ENCODE measurements at places on chromosomes 1 and 21.

DNA sequence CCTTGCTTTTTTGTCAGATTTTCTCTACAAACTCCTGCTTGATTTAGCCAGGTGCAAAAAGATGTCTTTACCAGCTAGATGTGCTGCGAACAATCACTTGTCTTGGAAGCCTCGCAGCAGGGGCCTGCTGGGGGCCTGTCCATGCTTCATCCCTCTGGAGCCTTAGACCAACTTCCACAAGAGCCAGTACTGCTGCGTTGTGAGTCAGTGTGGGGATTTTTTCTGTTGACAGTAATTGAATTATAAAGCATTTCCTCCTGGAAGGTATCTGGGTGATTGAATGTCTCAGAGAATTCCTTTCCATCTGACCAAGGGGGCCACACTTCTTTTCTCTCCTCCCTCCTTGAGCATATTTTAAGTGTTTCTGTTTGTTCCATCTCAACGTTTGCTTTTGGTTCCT is 40.4 kb upstream of the LDLRAP1 start:
- peaks cover 16% of the 10 kb centered on the region for H3K4me1 ChIP-seq
- H3K4me3 ChIP-seq = no peak overlapping the region
- H3K27me3 ChIP-seq = peaks cover 7% of the 10 kb centered on the region
- no peak for DNase-seq
- no peak overlapping the region for H3K27ac ChIP-seq
- H3K36me3 ChIP-seq = peaks cover 39% of the 10 kb centered on the region

- H3K36me3 ChIP-seq = no peaks in the 10 kb centered on the region
- no peak overlapping the region for H3K27ac ChIP-seq
- H3K27me3 ChIP-seq = no peaks in the 10 kb centered on the region
- DNase-seq = no peak
Observed at GRCh38 chr1:237913345-237913744, 22.6 kb upstream of the ZP4 start.

- H3K36me3 ChIP-seq = no peaks in the 10 kb centered on the region
- H3K4me3 ChIP-seq = no peak overlapping the region
- H3K27me3 ChIP-seq = peaks cover 6% of the 10 kb centered on the region
Observed at GRCh38 chr1:61313906-61314422, 231.6 kb downstream of the NFIA start.

DNA sequence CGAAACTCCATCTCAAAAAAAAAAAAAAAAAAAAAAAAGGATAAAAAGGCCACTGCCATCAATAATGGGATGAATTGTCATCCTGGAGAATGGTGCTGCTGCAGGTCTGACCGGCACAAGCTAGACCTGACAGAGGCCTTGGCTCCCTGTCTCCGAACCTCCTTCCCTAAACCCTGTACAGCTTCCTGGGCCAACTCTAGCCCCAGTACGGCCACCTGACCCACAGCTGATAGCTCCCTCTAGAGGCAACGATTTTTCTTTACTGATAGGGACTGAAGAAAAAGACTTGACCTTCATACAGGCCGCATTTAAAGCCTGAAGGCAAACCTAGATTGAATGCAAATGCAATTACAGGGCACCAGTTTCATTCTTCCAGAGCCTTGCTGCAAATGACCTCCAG is 30.7 kb downstream of the NOL9 start:
- peaks cover 28% of the 10 kb centered on the region for H3K36me3 ChIP-seq
- DNase-seq = no peak
- peaks cover 4% of the 10 kb centered on the region for H3K4me1 ChIP-seq
- no peaks in the 10 kb centered on the region for H3K27me3 ChIP-seq

DNA sequence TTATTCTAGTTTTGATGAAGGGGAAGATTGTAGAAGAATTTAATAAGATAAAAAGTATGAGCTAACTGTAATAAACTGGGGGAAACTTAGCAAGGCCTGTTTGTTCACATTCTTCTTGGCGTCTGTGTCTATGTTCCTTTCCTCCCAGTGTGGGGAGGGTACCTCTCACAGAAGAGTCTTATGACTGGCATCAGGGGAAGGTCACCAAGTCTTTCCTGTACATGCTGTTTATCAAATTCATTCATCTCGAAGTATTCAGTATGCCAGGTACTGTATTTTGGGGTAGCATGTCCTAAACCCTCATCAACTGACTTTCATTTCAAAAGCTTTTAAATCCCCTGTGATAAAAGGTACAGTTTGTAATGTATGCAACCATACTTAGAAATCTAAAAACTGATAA is 78.4 kb downstream of the HS2ST1 start:
- no peak overlapping the region for H3K4me3 ChIP-seq
- DNase-seq = no peak
- peaks cover 5% of the 10 kb centered on the region for H3K36me3 ChIP-seq
- no peak overlapping the region for H3K27ac ChIP-seq

GRCh38 chr1:36880155-36881067 is 153.9 kb downstream of the GRIK3 start:
- peaks cover 18% of the 10 kb centered on the region for H3K27me3 ChIP-seq
- no peak for DNase-seq
- no peaks in the 10 kb centered on the region for H3K4me1 ChIP-seq
- H3K4me3 ChIP-seq = no peak overlapping the region

GRCh38 chr1:15231714-15232201 is 15.3 kb upstream of the FHAD1 start:
- H3K4me1 ChIP-seq = peaks cover 4% of the 10 kb centered on the region
- H3K27ac ChIP-seq = no peak overlapping the region
- peaks cover 20% of the 10 kb centered on the region for H3K27me3 ChIP-seq
- no peak for DNase-seq
- H3K36me3 ChIP-seq = no peaks in the 10 kb centered on the region

- no peaks in the 10 kb centered on the region for H3K27me3 ChIP-seq
- peaks cover 9% of the 10 kb centered on the region for H3K36me3 ChIP-seq
- DNase-seq = no peak
- peaks cover 36% of the 10 kb centered on the region for H3K4me1 ChIP-seq
- H3K27ac ChIP-seq = no peak overlapping the region
- no peak overlapping the region for H3K4me3 ChIP-seq
Observed at GRCh38 chr1:32274646-32275340, 17.1 kb upstream of the HDAC1 start.

DNA sequence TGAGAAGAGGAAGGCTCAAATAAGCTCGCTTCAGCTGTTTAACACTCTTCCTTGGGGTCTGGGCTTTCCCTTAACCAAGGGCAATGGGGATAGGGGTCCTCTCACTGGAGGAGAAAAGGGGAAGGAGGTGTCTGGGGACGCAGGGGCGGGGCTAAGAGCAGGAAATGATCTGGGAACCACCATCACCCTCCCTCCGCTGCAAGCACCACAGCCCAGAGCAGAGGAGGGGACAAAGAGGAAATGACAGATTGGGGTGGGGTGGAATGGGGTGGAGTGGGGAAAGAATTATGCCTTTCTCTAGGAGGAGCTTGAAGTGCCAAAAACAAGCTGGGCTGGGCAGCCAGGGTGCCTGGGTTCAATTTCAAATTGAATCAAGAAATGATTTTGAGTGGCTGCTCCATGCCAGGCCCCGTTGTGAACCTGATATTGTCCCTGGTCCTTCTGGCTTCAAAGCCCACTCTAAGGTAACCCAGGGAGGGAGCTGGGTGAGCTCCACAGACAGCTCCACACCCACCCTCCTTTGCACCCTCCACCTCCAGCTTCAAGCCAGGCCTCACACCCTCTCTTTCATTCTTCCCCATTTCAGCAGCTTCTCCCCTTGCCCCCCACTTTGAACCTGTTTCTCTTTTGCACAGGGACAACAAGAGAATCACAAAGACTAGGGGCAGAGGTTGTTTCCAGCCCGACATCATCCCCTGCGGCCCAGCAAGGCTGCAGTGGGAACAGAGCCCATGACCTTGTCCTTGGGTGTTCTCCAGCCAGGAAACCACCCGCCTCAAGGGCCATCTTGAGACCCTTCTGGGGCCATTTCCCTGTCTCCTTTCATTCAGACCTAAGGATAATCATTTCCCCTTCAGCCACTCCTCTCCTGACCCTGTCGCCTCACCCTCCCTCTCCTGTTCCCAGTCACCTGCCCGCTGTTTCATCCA is 1.1 kb downstream of the ARHGAP30 start:
- H3K27me3 ChIP-seq = no peaks in the 10 kb centered on the region
- H3K4me1 ChIP-seq = peaks cover 37% of the 10 kb centered on the region
- H3K27ac ChIP-seq = peak overlapping the region; percentile 94
- peak; percentile 78 for DNase-seq
- peaks cover 44% of the 10 kb centered on the region for H3K36me3 ChIP-seq
- peak overlapping the region; percentile 90 for H3K4me3 ChIP-seq

- H3K36me3 ChIP-seq = no peaks in the 10 kb centered on the region
- no peak overlapping the region for H3K27ac ChIP-seq
- H3K4me3 ChIP-seq = no peak overlapping the region
- DNase-seq = no peak
Observed at GRCh38 chr1:163187849-163188248, 14.9 kb downstream of the RGS5 start.

DNA sequence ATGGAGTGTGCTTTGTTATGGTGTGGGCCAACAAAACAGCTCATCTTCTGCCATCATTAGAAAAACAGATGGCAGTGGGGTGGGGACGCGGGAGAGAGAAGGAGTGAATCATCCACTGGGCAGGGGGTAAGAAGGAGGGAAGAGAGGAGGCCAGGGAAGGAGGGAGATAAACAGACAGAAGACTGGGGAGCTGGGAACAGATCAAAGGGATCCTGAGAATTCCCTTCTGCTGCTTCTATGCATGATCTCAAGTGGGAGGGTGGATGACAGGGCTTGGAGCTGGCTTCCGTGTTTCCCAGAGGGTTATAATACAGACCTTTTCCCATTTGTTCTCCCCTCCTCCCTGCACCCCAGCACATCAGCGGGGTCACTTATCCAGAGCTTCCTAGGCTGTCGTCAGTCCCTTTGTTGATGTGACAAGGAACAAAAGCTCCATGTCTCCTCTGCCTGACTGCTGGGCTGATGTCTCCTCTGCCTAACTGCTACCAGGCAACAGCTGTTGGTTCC is 338.6 kb downstream of the PAPPA2 start:
- no peaks in the 10 kb centered on the region for H3K27me3 ChIP-seq
- no peak overlapping the region for H3K4me3 ChIP-seq
- no peaks in the 10 kb centered on the region for H3K4me1 ChIP-seq
- H3K36me3 ChIP-seq = no peaks in the 10 kb centered on the region
- H3K27ac ChIP-seq = no peak overlapping the region

- H3K27me3 ChIP-seq = no peaks in the 10 kb centered on the region
- no peak overlapping the region for H3K27ac ChIP-seq
- no peak for DNase-seq
Observed at GRCh38 chr1:93237021-93237420, 56.5 kb downstream of the CCDC18 start.

GRCh38 chr1:118985640-118986554 is 2.2 kb downstream of the TBX15 start:
- DNase-seq = no peak
- peaks cover 99% of the 10 kb centered on the region for H3K27me3 ChIP-seq
- peaks cover 13% of the 10 kb centered on the region for H3K36me3 ChIP-seq
- H3K4me1 ChIP-seq = peaks cover 31% of the 10 kb centered on the region
- peak overlapping the region; percentile 89 for H3K27ac ChIP-seq
- peak overlapping the region; percentile 75 for H3K4me3 ChIP-seq

DNA sequence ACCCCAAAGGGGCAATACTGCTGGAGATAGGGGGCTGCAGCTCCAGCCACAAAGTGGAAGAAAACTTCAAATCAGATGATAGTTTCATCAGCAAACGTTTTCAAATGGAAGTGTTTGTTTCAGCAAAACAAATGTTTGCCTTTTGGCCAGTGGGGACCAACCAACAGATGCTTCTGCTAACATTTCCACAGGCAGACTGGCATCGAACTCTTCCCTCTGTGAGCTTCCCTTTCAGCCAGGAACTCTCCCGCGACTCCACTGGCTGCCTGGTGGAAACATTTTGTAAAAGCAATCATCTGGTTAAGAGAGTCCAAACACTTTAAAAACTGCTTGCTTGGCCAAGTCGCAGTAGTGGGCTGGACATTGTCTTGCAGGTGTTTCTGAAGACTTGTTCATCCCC is 30.7 kb downstream of the CENPF start:
- H3K4me3 ChIP-seq = no peak overlapping the region
- peaks cover 2% of the 10 kb centered on the region for H3K4me1 ChIP-seq
- peaks cover 3% of the 10 kb centered on the region for H3K36me3 ChIP-seq
- H3K27me3 ChIP-seq = no peaks in the 10 kb centered on the region
- no peak overlapping the region for H3K27ac ChIP-seq

DNA sequence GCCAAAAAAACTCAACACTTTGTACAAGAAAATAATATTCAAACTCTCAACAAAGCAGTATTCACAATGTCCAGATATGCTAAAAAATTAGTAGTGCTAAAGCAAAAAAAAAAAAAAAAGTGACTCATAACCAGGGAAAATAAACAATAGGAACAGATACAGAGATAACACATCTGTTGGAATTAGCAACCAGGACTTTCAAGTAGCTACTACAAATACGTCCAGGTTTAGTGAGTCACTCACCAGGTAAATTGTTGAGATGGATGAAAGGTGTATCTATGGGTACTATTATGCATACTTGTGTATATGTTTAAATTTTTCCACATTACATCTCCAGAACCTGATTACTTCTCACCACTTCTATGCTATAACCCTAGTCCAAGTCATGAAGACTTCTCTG is 144.8 kb upstream of the SLC35F3 start:
- no peak overlapping the region for H3K4me3 ChIP-seq
- H3K27ac ChIP-seq = no peak overlapping the region
- H3K27me3 ChIP-seq = no peaks in the 10 kb centered on the region
- no peaks in the 10 kb centered on the region for H3K36me3 ChIP-seq
- no peak for DNase-seq

GRCh38 chr1:1861339-1861730 is 29.6 kb downstream of the GNB1 start:
- H3K27me3 ChIP-seq = no peaks in the 10 kb centered on the region
- DNase-seq = no peak
- H3K27ac ChIP-seq = no peak overlapping the region
- H3K36me3 ChIP-seq = peaks cover 5% of the 10 kb centered on the region
- H3K4me1 ChIP-seq = peaks cover 59% of the 10 kb centered on the region

- H3K4me1 ChIP-seq = no peaks in the 10 kb centered on the region
- no peak for DNase-seq
- H3K36me3 ChIP-seq = peaks cover 9% of the 10 kb centered on the region
- no peak overlapping the region for H3K4me3 ChIP-seq
Observed at GRCh38 chr1:35587736-35588135, 14.6 kb downstream of the TFAP2E start.

GRCh38 chr1:17420391-17420918 is 19.0 kb downstream of the RCC2 start:
- H3K4me1 ChIP-seq = peaks cover 27% of the 10 kb centered on the region
- DNase-seq = no peak
- H3K4me3 ChIP-seq = no peak overlapping the region
- peaks cover 43% of the 10 kb centered on the region for H3K36me3 ChIP-seq
- no peaks in the 10 kb centered on the region for H3K27me3 ChIP-seq

DNA sequence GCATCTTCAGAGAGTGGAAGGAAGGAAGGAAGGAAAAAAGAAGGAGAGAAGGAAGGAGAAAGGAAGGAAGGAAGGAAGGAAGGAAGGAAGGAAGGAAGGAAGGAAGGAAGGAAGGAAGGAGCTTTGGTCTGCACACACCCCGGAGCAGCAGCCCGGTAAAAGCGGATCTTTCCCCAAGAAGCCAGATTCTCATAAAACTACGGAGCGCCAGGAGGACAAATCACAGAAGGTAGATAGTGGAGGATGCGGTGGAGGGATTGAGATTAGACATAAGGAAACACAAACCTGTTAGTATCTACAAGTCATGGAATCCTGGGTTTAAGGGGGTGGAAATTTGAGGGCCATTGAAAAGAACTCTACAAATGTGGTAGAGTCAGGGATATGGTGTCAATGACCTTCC is 36.7 kb downstream of the PAX7 start:
- H3K4me3 ChIP-seq = no peak overlapping the region
- H3K4me1 ChIP-seq = no peaks in the 10 kb centered on the region
- no peak for DNase-seq
- H3K27me3 ChIP-seq = peaks cover 21% of the 10 kb centered on the region

Data from stimulated activated naive B cell treated with anti-CD40 and anti-IgM and Interleukin-4, amounts not matched to agents 10 μg/mL and 1 μg/mL and 100 μg/mL, for 72 hours (primary cell).